Cortex of kidney (tissue), 1 donor: ENCODE measurements at places on chromosomes 5 and 9.

DNA sequence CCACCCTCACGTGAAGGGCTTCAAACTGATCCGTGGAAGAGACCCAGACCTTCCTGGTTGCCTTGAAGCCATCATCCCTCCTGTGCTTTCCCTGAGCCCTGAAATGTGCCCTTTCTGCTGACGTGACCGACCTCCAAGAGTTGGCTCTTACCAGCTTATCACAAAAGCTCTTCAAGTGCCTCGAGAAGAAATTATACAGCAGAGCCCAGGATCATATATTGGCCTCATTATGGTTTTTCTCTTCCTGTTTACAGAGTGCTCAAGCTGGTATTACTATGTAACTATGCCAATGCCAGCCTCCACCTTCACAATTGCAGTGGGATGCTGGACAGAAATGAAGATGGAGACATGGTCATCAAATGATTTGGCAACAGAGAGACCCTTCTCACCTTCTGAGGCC is 66.0 kb downstream of the AOPEP start:
- no peak for DNase-seq

- DNase-seq, result no peak
These were observed 6.2 kb downstream of the ZNF79 start for GRCh38 chr9:127430415-127430814.

GRCh38 chr5:103353581-103353980 is 95.0 kb downstream of the MACIR start:
- DNase-seq, result no peak

DNA sequence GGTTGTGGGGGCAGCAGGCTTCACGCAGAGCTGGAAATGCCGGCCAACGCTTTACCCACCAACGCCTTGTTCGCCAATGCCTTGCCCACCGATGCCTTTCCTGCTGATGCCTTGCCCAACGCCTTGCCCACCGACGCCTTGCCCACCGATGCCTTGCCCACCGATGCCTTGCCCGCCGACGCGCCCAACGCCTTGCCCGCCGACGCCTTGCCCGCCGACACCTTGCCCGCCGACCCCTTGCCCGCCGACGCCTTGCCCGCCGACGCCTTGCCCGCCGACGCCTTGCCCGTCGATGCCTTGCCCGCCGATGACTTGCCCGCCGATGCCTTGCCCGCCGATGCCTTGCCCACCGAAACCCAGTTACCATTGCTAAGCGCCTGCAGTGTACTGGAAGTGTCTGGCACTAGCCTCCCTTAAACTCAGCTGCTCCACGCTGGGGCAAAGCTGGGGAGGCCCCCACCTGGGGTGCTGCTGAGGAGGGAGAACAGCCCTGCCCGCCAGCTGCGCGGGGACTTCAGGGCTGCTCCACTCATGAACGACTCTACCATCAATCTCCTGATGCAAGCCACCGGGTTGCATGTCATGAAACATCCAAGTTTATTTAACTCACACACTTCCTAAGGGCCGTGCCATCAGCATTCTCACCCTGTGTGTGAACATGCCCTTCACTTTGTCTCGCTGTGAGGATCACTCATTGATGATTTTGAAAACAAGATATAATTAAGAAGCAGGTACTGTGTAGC is 1.8 kb downstream of the SLC6A18 start:
- DNase-seq, result no peak

- DNase-seq, result no peak
These were observed 229.9 kb downstream of the SPOCK1 start for GRCh38 chr5:137269274-137269673.

DNA sequence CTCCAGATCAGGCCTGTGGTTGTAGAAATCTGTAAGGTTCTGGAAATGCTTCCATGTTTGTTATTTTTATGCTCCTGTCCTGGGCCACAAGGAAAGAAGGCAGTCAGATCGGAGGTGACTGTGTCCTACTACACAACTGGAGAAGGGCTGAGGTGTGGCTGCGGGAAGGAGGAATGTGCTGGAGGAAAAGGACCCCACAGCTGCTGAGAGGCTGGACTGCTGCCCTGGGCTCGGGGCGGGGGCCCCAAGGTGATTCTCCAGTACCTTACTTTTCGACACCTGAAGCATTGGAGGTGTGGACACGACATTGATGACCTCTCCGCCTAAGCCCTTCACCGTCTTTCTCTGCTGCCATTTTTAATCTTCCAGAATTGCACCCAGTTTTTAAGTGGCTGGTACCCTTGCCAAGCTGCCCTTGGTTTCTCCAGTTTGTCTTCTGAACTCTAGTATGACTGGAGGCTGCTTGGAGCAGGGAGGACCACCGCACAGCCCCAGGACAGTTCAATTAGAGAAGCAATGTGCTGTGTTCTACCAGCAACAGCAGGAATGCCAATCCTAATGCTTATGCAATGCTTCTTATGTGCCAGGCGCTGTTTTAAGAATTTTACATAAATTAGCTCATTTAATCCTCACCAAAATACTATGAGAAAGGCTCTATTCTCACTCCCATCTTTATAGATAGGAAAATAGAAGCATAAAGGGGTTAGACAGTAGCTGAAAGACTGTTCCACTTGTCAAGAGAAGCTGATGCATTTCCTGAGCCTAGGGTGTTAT is 13.5 kb upstream of the ANKRD33B start:
- no peak for DNase-seq

- no peak for DNase-seq
These were observed 62.3 kb downstream of the HMCN2 start for GRCh38 chr9:130327781-130328348.

DNA sequence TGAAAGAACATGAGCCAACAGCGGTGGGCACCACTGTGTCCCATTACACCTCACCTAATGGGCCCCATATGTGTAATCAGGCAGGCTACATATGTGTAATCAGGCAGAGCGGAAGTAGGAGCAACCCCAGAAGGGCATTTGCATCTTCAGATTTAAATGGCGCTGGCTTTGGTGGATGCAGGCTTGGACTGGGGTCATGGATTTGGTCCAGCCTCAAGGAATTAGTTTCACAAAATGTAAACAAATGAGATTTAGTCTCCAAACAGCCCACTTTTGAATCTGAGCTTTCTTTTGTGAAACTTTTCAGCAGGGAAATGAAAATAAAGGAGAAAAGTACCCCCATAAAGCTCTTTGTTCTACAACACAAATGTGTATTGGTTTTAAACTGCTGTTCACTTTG is 161.3 kb downstream of the LPAR1 start:
- no peak for DNase-seq

DNA sequence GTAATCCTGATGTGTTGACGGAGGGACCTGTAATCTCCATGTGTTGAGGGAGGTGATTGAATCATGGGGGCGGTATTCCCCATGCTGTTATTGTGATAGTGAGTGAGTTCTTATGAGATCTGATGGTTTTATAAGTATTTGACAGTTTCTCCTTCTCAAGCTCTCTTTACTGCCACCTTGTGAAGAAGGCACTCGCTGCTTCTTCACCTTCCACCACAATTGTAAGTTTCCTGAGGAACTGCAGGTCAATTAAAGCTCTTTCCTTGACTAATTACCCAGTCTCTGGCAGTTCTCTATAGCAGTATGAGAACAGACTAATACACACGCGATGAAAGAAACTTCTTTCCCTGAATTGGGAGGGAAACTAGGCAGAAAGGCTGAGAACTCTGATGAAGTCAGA is 141.1 kb upstream of the RAD23B start:
- no peak for DNase-seq

- DNase-seq, result no peak
These were observed 159.5 kb downstream of the GNA14 start for GRCh38 chr9:77488439-77489126.

DNA sequence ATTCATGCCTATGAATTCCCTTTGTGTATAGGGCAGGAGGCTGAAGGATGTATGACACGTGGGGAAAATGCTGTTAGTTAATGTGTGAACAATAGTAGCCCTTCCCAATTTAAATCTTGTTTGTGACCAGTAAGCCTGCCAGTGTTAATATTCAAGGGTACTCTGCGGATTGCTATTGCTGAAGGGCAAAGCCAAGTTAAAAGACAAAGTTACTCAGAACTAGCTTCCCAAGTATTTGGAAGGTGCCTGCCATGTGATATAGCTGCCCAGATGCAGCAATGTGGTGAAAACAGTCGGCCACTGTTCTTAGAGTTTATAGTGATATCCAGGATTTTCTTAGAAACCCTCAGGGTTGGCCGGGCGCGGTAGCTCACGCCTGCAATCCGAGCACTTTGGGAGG is 34.6 kb downstream of the MARVELD2 start:
- DNase-seq, result no peak

- DNase-seq, result no peak
These were observed 157.1 kb downstream of the SLCO4C1 start for GRCh38 chr5:102139029-102139428.

DNA sequence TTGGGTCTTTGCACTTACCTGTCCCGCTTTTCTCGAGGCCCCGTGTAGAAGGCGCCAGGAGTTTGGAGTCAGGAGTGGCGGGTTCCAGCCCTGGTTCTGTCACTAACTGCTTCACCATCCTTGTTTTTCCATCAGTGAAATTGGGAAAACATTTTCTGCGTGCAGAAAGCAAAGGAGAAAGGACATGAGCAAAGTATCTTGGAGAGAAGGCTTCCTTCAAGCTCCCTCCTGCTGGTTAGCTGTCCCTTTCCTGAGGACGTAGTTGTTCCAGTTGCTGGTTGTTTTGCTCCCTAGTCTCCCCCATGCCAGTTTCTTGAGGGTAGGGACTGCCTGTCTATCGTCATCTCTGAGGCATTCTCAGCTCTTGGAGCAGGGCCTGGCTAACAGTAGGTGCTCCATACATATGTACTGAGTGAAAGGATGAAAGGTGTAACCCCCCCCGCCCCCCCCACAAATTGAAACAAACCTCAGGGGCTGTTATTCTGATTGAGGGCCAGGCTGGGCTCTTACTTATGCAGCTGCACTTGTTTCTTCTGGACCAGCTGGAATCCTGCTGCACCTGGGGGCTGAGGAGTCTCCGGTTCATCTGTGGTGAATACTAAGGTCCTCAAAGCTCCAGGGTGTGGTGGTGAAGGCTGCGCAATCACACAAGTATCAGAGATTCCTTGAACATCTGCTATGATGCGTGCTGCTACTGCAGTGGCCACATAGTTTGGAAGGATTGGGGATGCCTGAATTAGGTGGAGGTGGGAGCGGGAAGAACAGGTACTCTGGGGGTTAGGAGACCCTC is 1.0 kb downstream of the SMIM3 start:
- DNase-seq, result no peak

- DNase-seq, result no peak
These were observed 12.0 kb downstream of the TTC33 start for GRCh38 chr5:40743771-40744170.

DNA sequence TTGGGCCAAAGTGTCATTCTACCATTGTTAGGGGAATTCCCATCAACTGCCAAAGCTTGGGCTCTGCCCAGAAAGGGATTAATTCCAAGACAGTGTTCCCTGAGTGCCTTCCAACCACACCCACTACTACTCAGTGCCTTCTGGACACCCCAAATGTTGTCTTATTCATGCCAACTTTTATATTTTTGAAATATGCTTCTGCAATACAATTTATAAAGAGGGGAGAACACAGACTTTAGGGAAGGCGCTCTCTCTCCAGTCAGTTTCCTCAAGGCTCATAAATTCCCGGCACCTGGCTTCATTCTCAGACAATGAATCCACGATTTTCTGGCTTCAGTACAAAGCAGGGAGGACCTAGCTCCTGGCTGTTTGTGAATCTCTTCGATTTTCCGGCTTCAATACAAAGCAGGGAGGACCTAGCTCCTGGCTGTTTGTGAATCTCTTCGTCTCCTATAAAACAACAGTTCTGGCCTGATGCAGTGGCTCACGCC is 120.1 kb upstream of the MYO10 start:
- DNase-seq, result no peak

DNA sequence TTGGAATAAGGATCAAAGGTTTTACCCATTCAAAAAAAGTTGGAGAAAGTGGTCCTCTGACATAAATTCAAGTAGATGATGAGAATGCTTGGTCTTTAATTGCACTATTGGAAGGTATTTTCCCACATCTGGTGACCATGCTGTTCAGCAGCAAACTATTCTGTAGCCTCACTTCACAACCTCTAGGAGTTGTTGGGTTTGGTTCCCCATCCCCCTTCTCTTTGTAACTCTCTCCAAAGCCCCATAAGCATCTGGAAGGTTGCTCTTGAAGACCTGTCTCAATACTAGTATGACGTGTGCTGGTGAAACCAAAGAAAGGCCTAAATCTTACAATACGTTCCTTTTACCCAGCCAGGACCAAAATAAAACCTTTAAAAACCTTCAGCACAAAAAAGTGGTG is 8.5 kb downstream of the RGMB start:
- no peak for DNase-seq

GRCh38 chr9:84374013-84374412 is 33.5 kb upstream of the SLC28A3 start:
- DNase-seq, result no peak

DNA sequence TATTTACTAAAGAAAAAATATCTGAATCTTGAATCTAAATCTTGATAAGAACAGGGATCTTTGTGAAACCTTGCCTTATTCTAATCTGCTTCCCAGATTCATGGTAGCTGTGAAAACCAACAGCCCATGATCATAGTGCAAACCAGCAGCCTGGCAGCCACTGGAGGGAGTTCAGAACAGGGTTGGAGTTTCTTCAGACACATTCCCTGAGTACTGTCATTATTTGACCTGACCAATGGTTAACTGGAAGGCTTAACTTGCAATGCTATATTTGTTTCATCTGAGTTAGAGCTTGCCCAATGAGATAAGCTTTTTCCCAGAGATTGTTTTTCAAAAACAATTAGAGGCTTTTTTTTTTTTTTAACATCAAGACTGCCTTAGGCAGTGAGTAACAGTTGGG is 47.8 kb downstream of the LOX start:
- DNase-seq, result no peak

DNA sequence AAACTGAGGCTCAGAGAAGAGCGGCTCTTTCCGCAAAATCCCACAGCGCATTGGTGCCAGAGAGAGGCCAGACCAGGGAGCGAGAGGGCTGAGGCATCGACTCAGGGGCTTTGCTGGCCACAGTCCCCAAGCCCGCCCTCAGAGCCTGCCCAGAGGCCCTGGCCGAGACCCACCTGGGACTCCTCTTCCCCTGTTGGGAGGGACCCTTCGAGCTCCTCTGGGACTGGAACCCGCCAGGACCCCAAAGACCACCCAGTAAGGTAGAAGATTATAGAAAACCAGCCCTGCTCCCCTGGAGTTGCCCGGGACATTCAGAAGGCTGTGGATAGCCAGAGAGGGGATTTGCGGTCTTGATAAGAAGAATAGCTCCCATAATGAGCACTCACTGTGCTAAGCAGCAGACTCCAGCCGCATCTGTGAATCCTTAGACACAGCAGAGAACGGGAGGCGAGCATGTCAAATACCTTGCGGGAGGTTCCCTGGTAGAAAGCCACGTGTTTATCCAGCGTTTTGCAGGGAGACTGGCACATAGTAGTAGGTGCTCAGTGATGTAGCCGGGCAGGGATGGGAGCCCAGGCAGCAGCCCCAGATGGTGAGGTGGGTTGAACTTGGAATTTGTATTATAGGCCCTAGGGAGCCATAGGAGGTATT is 651 bp upstream of the AK1 start:
- DNase-seq, result no peak

DNA sequence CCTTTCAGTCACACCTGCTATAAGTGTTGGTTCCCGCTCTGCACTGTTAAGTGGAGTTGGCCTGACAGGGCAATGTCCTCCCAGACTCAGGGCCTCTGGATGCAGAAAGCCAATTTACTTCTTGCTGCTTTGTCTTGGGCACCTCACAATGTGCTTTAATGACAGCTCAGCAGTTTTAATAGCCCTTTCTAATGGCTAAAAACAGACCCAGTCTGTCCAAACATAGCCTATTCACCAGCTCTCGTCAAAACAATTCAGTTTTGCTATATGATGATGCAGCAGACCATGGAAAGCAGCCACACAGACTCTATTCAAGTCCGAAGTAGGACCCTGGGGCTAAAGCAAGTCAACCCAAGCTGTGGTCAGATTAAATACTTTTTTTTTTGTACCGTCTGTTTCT is 529.1 kb upstream of the SEMA6A start:
- DNase-seq, result no peak

- no peak for DNase-seq
These were observed 24.8 kb downstream of the RANBP3L start for GRCh38 chr5:36276864-36277263.
